ENCODE measurements at places on chromosomes 13 and 19.

DNA sequence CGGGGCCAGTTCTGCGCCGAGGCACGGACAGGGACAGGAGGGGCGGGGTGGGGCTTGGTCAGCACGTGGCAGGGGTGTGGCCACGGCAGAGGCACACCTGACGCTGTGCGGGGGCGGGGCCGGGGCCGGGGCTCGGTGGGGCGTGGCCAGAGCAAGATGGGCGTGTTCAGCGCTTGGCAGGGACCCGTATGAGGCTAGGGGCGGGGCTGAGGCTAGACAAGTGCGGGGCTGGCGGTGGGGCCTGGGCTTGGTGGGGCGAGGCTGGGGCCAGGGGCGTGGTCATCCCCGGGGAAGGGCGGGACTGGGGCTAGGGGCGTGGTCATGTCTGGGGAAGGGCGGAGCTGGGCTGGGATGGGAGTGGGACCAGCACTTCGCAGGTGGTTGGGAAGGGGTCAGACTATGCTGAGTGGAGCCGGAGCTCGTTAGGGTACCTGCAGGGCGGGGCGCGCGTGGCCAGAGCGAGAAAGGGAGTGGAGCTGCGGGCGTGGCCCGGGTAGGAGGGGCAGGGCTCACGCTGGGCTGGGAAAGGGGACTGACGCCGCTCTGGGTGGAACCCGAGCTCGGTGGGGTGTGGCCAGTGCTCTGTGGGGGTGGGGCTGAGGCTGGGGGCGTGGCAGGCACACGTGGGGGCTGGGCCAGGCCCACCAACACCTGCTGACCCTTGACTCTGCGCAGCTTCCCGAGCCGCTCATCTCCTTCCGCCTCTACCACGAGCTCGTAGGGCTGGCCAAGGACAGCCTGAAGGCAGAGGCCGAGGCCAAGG lies 12.8 kb downstream of the POLR2E start:
- no peaks in the 10 kb centered on the region for H3K27me3 ChIP-seq
- peak overlapping the region; percentile 71 for H3K4me3 ChIP-seq

- DNase-seq, result no peak
- no peak overlapping the region for H3K27ac ChIP-seq
- peaks cover 18% of the 10 kb centered on the region for H3K4me1 ChIP-seq
Measured at GRCh38 chr19:5880604-5881078, 10.3 kb upstream of the FUT5 start.

DNA sequence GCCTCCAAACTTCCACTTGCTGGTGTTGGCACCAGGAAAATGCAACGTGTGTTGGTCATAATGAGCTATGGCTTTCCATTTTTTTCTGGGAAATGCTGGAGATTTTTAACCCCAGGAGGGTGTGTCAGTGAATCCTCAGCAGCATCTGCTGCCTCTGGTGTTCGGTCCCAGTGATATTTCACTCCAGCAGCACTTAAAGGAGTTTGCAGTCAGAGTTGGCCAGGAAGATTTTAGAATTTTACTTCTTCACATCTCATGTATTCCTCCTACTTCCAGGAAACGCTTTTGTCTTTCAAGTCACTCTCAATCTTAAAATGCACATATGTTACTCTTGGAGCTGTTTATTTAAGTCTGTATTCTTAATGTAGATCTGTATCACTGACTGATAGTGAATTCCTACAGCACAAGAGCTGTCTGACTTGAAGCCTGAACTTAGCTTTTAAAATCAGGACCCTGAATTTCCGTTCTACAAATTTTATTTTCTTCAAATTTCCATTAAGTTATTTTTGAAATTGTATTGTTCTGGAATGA lies 903.4 kb upstream of the SLC10A2 start:
- no peaks in the 10 kb centered on the region for H3K27me3 ChIP-seq
- H3K4me3 ChIP-seq, result no peak overlapping the region
- H3K4me1 ChIP-seq, result no peaks in the 10 kb centered on the region

DNA sequence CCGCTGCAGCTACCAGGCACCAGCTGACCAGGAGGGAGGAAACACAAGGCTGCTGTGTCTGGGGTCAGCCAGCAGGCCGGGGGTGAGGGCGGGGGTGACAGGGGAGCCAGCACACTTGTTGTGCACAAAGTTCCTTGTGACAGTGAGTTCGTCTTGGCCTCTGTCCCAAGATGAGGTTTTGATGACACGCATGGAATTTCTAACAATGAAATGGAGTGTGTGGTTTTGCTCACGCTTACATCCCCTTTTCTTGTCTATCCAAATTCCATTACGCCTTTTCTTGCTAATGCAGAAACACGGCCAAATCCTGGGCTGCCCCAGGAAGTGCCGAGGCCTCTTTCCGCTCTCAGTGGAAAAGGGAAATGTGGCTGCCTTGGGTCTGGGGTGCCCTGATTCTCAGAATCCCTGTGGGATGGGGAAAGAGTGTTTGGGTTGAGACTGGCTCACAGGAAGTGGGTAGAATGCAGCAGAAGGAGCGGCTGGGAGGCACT lies 73.8 kb downstream of the GADD45B start:
- no peak overlapping the region for H3K4me3 ChIP-seq
- H3K36me3 ChIP-seq, result no peaks in the 10 kb centered on the region
- no peaks in the 10 kb centered on the region for H3K27me3 ChIP-seq
- H3K27ac ChIP-seq, result peak overlapping the region; percentile 95

DNA sequence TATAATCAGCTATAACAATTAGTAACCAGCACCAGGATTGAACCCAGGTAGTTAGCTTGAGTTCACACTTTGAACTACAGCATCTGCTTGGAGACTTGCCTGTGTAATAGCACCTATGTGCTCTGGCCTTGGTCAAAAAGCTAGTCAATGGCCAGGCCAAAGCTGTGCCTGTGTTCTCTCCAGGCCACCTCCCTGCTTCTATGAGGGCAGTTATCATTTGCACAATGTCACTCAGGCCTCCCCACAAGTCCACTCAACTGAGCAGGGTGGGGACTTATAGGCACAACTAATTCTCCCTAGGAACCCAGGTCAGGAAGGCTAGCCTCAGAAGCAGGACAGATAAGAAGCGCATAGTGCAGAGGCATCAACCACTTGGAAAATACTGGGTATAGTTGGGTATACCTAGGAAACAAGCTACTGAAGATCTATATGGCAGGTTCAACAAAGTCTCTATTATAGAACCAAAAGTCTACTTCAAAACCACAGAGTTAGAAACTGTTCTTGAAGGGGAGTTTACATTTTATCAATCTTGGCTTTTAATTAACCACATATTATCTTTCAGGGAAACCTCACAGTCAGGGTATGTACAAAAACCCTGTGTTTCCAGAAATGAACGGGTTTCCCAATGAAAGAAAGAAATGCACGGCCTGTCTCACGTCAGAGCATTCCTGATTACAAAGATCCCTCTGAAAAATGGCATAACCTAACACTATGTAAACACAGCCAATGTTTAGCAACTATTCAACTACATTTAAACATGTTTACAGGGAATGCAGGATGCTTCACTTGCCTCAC lies 140.9 kb downstream of the ABCC4 start:
- no peak overlapping the region for H3K27ac ChIP-seq
- H3K27me3 ChIP-seq, result no peaks in the 10 kb centered on the region
- no peak for DNase-seq
- no peaks in the 10 kb centered on the region for H3K36me3 ChIP-seq
